ENCODE measurements at places on chromosomes 13 and 19.

- DNase-seq = no peak
Observed at GRCh38 chr19:42524943-42525342, 3.3 kb downstream of the CEACAM1 start.

GRCh38 chr19:38281811-38282566 is 17.6 kb downstream of the SPINT2 start:
- DNase-seq = no peak

DNA sequence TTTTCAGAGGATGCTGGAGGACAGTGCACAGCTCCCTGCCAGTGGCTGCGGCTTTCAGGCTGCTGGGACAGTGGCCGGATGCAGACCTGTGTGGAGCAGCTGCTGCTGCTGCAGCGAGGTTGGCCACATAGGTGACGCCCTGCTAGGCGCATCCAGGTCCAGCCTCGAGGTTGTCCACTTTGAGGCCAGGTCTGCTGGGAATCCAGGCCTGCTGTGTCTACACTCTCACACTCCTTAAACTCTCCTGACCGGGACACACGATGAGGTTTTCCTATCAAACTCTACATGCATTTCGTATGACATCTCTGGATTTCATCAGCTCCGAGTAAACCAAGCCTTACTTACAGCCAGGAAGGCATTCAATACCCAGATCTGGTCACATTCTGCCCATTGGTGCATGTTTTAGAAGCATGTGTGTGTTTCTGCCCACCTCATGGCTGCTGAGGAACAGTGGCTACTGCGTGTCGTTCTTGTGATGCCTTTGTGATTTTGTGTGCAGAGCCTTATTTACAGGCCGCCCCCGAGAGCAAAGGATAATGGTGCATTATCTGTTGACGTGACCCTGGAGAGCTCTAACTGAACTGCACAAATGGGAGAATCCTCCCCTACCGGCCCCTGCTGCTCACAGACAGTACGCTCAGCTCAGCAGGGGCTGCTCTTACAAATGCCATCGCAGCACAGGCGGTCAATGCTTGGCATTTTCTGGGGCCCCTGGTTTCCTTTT is 12.3 kb upstream of the MCF2L start:
- DNase-seq = no peak

DNA sequence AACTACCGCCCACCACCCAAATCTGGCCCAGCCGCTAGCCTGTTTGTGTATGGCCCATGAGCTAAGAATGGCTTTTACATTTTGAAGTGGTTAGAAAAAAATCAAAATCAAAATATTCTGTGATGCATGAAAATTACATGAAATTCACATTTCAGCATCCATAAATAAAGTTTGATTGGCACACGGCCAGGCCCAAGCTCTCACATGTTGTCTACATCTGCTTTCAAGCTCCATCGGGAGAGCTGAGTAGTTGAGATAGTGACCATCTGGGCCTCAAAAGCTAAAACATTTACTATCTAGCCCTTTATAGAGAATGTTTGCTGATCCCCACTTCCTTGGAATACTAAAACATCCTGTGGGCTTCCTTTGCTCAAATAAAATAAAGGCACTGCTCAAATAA is 14.5 kb downstream of the RFX2 start:
- DNase-seq = no peak

GRCh38 chr13:33369073-33369472 is 83.5 kb upstream of the STARD13 start:
- no peak for DNase-seq

DNA sequence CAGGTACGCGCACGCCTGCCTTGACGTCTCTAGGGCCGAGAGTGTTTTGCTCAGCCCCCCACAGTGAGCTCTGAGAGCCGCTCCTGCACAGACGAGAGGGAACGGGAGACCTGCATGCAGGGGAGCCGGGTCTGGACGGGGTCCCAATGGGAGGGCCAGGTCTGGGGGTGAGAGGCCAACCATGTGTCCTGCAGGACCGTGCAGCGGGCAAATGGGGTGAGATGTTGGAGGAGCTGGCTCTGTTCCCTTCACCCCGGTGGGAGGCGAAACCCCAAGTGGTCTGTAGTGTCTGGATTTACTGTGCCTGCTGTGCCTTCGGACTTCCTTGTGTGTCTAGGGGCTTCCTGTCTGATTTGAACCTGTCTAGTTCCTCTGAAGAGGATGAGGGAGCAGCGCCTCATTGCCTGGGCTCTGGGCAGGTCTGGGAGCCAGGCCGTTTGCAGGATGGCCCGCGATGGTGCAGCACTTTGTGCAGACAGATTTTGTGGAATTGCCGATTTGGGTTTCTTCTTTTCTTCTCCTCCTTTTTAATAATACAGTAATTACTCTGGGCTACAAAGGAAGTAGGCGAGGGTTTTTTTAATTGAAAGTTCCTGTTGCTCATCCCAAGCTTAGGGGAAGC is 2.1 kb downstream of the CSNK1G2 start:
- DNase-seq = no peak

DNA sequence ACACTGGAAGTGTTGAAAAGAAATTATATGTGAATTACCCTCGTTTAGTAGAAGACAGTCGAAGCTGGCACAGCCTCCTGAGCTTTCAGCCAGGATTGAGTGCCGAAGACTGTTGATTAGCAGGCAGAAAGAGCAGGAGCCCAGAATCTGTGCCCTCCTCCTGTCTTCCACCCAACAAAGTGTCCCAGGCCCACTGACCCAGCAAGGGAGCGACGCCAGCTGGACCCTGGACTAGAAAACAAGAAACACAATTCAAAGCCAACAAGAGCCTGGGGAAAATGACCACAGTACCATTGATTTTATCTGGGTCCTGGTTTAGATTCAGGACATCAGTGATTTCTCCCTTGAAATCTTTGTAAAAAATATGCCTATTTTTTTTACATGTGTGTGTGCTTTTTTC is 120.7 kb downstream of the RXFP2 start:
- no peak for DNase-seq

DNA sequence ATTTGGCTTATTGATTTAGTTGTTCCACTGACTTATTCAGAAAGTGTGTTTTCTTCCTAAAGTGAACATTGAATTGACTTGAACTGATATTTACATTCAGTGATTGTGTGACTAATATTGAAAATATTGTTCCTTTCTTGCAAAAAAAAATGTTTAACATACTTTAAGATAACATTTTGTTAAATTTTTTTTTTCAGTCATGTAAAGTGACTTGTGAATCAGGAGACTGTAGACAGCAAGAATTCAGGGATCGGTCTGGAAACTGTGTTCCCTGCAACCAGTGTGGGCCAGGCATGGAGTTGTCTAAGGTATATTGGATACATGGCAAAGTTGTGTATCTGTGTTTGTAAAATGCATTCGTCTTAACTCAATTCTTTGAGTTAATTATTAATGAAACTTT is 22.9 kb downstream of the TNFRSF19 start:
- no peak for DNase-seq

GRCh38 chr19:57667228-57667627 is 1.5 kb upstream of the ZSCAN4 start:
- DNase-seq = no peak

DNA sequence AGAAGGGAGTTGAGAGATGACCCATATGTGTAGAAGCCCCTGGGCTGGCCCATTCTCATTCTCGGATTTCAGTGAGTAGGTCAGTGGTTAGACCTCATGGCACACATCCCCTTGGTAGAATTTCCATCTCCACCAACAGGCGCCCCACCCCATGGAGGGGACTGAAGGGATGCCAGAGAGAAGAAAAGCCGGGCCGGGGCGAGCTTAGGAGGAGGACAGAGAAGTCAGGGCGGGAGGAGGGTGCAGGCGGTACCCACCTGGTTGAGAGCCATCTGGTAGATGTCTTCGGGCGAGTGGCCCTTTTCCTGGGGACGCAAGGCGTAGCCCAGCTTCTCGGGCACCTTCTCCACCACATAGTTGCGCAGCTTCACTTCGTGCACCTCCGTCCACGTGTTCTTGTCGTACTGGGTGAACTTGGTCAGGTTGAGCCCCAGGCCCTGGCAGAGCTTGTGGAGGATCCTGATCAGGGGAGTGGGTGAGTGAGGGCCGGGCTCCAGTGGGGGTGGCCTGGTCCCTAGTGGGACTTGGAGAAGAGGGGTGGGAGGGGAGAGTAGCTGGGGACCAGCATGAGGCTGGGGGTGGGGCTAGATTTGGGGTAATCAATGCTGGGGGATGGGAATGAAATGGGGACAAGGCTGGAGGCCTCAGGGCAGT is 2.5 kb downstream of the IL4I1 start:
- DNase-seq = no peak

- DNase-seq = no peak
Observed at GRCh38 chr13:70375718-70376117, 267.5 kb upstream of the KLHL1 start.

GRCh38 chr13:108850691-108851090 is 221.3 kb downstream of the MYO16 start:
- DNase-seq = no peak

GRCh38 chr13:78977311-78977710 is 318.4 kb upstream of the OBI1 start:
- DNase-seq = no peak

DNA sequence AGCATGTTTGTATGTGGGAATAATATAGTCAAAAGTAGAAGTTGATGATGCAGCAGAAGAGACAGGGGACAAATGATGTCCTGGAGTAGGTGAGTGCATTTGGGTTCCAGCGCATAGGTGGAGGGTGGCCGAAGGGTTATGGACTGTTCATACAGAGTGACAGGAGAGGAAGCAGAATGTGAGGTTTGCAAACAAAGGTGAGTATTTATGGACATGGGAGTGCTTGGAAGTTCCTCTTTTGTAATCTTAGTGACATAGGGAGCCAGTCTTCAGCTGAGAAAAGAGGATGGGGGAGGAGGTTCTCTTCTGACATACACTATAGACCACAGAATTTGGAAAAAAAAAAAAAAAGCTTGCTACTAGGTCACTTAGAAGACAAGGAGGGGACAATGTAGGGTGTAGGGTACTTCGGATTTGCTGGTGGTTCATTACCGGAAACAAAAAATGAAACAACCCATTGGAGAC is 331.6 kb downstream of the DLEU7 start:
- no peak for DNase-seq

DNA sequence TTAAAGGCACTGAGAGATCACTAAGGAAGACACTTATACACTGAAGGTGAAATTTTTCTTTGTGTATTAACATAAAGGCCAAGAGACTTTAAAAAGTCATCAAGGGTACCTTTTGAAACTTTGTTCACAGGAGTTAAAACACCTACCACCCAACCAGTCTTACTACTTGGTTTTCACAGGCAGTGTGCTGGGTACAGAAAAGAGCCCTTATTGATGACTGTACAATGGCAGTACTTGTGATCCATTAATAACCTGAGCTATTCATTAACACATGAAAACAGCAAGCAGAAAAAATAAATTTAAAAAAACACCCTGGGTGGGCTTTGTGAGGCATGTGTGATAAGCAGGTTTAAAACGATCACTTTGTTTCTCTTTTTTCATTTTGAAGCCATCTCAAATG is 148.9 kb downstream of the TBC1D4 start:
- DNase-seq = no peak

- DNase-seq = peak; percentile 73
Observed at GRCh38 chr19:12983542-12984142, 11.6 kb upstream of the NFIX start.

GRCh38 chr13:40185414-40185813 is 481.0 kb downstream of the FOXO1 start:
- no peak for DNase-seq

GRCh38 chr19:45715139-45715538 is 15.6 kb downstream of the FBXO46 start:
- DNase-seq = no peak

GRCh38 chr13:25887962-25888655 is 163.7 kb downstream of the SHISA2 start:
- no peak for DNase-seq

DNA sequence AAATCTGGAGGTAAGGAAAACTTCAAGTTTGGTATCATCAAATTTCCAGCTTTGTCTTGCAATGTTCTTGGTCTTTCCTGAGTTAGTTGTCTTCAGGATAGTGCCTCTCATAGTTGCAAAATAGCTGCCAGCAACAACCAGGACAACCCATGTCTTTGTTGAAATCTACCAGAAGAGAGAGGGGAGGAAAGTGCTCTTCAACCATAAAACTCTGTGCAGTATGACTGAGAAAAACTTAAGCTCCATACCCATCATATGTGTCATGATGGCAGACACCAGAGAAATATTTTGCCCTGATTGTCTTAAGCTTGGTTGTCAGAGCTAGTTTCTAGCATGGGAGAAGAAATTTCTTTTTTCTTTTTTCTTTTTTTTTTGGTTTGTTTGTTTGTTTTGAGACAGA is 103.3 kb downstream of the SPRY2 start:
- DNase-seq = no peak

DNA sequence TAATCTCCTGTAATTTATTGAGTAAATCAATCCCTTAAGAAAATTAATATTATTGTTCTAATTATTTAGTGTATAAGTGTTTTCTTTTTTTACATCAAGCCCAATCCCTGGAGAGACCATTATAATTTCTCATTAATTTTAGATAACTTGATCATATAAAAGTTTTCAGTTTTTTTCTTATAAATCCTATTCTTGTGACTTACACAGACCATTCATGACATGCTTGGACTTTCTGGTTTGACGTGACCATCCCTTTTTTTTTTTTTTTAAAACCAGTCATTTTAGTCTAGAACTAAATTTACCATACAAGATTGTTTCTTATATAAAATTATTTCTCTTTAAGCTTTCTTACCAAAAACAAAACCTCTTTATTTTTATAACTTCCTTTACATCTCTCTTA is 5.4 kb upstream of the MTRF1 start:
- DNase-seq = no peak

DNA sequence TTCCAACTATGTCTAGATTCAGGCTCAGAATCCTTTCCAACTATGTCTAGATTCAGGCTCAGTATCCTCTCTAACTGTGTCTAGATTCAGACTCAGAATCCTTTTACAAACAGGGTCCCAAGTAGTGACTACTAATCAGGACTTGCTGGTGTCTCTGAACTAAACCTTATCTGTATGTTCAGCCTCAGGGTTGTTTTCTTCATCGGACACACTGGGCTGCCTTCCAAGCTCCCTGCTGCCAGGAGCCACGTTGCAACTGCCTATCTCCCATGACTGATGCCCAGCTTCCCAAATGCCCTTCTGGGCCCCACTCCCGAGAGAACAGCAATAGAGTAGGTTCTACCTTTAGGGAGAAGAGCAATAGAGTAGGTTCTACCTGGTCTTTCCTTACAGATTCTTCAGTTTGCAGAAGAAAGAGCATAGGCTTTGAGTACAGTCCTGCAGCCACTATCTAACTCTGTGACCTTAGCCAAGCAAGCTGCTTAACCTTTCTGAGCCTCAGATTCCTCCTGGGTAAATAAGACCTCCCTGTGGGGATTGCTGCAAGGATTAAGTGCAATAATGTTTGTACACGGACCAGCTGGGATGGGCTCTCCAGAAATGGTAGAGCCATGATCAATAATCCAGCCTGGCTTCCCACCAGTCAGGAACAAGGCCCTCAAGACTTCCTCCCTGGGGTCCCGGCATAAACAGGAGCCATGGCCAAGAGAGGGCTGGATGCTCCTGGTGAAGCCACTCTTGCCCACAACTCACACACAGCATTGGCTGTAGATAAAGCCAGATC is 61.5 kb downstream of the ZIC5 start:
- DNase-seq = no peak

- no peak for DNase-seq
Observed at GRCh38 chr19:16544473-16545231, 2.4 kb upstream of the CHERP start.

GRCh38 chr19:31449379-31449778 is 100.1 kb upstream of the TSHZ3 start:
- no peak for DNase-seq

- DNase-seq = no peak
Observed at GRCh38 chr13:91331047-91331915, 16.2 kb upstream of the MIR17HG start.

- no peak for DNase-seq
Observed at GRCh38 chr19:29927944-29928625, 14.0 kb upstream of the URI1 start.
